ENCODE measurements at places on chromosomes 2 and 18. TPM values are rescaled to one million over a fixed set of nuclear protein-coding genes. Genes with fewer than 3 reads are reported as not detected.

Gene YES1
- total RNA-seq = 14.2 TPM

Gene KIF5C
- 25.2 TPM for total RNA-seq

Gene MAP2
- 0.27 TPM for total RNA-seq

Gene CCBE1
- 0.36 TPM for total RNA-seq

Gene SRD5A2
- total RNA-seq = not detected

Gene KCNK3
- not detected for total RNA-seq

Gene SERPINB7
- total RNA-seq = not detected

Gene CAPN14
- total RNA-seq = 0.19 TPM

Gene ALPI
- total RNA-seq = not detected

Gene CDK5R2
- total RNA-seq = not detected

Gene GALR1
- total RNA-seq = not detected

Gene HOXD11
- total RNA-seq = not detected

Gene EVX2
- total RNA-seq = not detected

Gene EMILIN1
- total RNA-seq = 0.51 TPM

Gene SLC4A5
- 3.1 TPM for total RNA-seq

Gene SERPINB5
- total RNA-seq = not detected

Gene DSG1
- total RNA-seq = not detected

Gene KYNU
- not detected for total RNA-seq

Gene SOS1
- 41.2 TPM for total RNA-seq

Gene BCL11A
- total RNA-seq = not detected

Gene MSH6
- 140 TPM for total RNA-seq

Gene LOXL3
- 0.90 TPM for total RNA-seq

Gene POTEC
- total RNA-seq = not detected

Gene RUFY4
- 0.93 TPM for total RNA-seq

Gene SP9
- not detected for total RNA-seq

Gene ATP5MC3
- 346 TPM for total RNA-seq

Gene EML6
- total RNA-seq = 0.46 TPM

Gene GPR39
- total RNA-seq = not detected
